ENCODE measurements at places on chromosomes 13 and 19.

- no peak for DNase-seq
Observed at GRCh38 chr13:30224732-30225131, 82.6 kb downstream of the KATNAL1 start.

GRCh38 chr13:98157609-98158008 is 14.7 kb downstream of the FARP1 start:
- no peak for DNase-seq

DNA sequence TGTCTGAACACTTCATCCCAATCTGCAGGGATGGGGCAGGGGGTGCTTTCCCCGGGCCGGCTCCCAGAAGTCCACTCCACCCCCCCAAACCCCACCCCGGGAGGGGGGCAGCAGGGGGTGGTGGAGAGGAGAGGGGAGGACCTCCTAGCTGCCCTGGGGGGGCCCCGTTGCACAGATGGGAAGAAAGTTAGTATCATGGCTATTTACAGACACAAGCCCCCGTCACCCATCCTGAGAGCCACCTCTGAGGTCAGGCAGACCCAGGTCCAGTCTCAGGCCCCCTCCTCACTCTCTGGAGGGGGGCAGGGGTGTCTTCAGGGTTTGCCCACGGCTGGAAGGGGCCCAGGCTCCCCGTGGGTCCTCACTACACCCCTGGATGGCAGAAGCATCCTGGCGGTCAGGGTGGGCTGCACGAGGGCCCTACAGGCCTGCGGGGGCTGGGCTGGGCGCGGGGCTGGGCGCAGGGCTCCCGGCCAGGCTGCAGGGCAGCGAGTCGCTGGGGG is 5.8 kb upstream of the REXO1 start:
- no peak for DNase-seq

DNA sequence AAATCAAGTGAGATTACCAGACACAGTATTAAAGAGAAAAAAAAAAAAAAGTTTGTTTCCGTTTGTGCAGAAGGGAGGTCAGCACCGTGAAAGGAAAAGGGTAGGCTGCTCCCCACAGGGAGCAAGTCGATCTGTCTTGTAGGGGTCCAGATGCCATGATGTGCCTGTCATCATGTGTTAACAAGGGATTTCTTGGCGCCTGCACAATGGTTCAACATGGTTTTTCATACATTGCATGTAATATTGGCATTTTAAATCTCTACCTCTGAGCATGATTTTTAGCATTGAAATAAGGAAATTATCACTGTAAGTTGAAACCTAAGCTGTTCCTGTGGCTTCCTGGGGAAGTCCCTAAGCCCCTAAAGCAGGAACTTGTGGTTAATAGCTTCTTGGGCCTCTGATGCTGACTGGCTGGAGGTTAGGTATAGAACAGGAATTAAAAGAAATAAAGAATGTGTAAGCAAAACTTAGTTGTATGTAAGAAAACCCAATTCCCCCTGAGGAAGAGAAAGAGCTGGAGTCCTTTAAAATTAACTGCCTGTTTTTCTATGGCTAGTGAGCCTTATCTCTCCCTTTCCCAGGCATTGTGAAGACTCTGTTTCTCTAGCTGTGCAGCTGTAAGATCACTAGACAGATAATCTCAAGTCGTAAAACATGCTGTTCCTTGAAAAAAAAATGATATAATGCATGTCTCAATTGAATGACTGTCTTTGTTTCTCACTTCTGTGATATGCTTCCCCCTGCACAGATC is 7.4 kb upstream of the FCGBP start:
- DNase-seq = no peak

DNA sequence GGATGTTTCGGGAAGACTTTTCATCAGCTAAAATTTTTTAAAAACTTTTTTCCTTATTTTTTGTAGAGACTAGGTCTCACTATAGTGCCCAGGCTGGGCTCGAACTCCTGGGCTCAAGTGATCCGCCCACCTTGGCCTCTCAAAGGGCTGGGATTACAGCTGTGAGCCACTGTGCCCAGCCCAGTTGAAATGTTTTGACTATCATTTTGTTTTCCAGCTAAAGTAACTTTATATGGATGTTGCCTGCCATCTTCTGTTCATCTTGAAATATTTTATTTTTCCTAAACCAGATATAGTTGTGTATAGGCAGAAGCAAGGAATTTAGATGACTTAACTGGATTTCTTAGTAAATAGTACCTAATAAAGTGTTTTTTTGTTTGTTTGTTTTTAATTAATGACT is 7.0 kb downstream of the CAB39L start:
- peak; percentile 62 for DNase-seq

- DNase-seq = no peak
Observed at GRCh38 chr19:682678-683320, 6.6 kb downstream of the FSTL3 start.

GRCh38 chr19:41123716-41124294 is 9.6 kb downstream of the CYP2F1 start:
- no peak for DNase-seq

DNA sequence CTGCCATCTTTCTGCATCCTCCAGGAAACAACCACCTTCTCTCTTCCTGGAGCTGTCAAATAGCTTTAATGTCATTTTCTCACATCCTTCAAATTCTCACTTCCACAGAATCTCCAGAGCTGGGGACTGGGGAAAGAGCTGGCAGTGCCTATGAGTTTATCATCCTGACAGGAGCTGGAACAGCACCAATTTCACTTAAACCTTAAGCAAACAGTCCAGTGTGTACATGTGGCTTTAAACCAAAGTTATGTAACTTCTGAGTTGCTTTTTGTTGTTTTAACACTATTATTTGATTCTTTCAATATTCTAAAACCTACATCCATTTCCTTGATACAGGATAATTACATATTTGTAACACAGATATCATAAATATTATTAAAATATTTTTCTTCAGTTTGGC is 331.5 kb upstream of the ARGLU1 start:
- no peak for DNase-seq

- DNase-seq = no peak
Observed at GRCh38 chr13:29423050-29423449, 172.4 kb downstream of the SLC7A1 start.

DNA sequence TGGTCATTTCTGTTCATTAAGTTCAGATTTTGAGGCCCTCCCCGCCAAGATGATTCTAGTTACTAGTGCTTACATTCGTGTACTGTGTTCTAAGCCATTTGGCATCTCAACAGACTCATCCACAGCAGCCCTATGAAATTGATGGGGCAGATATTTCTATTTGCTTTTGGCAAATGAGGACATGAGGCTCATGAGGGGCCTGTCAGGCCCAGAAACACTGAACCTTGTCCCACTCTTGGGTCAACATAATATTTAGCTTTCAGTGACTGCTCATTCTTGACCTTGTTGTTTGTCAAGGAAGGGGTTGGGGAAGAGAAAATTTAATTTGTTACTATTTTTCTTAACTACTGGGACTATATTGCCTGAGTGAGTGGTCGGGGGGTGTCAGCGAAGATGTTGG is 92.3 kb upstream of the RNF113B start:
- DNase-seq = no peak

- DNase-seq = peak; percentile 40
Observed at GRCh38 chr19:31054430-31054829, 294.8 kb downstream of the TSHZ3 start.

- no peak for DNase-seq
Observed at GRCh38 chr19:43618921-43619261, 538 bp downstream of the ZNF428 start.

DNA sequence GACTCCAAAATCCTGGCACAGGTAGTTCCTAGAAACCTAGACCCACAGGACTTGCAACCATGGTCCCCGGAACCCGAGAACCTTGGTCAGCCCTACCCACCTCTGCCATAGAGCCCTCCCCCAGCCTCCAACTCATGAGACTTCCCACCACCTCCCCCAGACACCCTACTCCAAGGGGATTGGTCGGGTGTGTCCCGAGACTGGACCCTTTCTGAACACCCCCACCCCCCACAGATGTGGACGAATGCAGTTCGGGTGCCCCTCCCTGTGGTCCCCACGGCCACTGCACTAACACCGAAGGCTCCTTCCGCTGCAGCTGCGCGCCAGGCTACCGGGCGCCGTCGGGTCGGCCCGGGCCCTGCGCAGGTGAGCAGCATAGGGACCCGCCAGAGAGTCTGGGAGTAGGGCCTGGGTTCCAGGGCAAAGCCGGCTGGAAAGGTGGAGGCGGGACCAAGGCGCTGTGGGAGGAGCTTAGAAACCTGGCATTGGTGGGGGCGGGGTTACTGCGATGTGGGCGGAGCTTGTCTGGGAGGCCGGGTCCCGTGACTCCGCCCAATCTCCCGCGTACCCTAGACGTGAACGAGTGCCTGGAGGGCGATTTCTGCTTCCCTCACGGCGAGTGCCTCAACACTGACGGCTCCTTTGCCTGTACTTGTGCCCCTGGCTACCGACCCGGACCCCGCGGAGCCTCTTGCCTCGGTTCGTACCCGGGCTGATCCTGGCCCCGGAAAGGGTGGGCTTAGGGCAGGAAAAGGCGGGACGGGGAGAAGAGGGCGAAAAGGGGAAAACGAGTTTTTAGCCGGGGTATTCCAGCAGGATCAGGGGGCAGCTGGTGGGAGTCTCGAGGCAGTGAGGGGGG is 11.9 kb downstream of the LTBP4 start:
- peak; percentile 76 for DNase-seq

DNA sequence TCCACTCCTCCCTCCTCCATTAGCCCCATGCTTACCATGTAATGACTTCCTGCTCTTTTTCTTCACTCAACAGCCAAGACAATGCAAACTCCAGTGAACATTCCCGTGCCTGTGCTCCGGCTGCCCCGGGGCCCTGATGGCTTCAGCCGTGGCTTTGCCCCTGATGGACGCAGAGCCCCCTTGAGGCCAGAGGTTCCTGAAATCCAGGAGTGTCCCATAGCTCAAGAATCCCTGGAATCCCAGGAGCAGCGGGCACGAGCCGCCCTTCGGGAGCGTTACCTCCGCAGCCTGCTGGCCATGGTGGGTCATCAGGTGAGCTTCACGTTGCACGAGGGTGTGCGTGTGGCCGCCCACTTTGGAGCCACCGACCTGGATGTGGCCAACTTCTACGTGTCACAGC is 2.9 kb upstream of the PPP1R37 start:
- DNase-seq = no peak

GRCh38 chr13:110492679-110493593 is 68.6 kb downstream of the RAB20 start:
- no peak for DNase-seq

GRCh38 chr13:109272595-109273325 is 513.6 kb downstream of the IRS2 start:
- DNase-seq = no peak

DNA sequence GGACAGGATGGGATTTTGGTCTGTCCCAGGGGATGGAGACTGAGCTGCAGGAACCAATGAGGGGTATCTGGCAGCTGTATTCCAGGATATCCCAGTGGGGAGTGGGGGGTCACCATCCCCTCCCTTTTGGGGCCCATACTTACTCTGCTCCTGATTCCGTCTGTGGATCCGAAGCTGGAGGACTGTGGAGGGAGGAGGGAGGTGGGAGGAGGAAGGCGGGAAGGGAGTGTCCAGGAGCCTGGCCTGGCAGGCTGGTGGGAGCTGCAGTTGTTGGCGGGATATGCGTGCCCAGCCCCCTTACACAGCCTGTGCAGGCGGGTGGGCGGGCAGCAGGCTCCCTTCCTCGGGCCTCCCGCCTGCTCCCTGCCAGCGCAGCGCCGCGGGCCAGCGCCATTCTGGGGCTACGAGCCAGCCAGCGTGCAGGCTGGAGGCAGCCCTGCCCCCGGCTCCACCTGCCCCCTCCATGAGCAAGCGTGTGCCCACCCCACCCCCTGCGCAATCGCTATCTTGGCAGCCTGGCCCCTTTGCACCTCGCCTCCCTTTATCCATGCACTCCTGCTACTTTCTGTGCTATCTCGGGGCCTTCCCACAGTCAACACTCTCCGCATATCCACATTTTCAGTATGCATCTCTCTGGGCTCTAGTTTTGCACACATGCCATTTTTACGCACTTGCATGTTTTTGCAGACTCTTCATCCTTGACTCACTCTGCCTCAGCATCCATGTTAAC is 2.8 kb downstream of the MAMSTR start:
- DNase-seq = peak; percentile 78

- DNase-seq = no peak
Observed at GRCh38 chr13:111572956-111573761, 252.7 kb downstream of the TEX29 start.

DNA sequence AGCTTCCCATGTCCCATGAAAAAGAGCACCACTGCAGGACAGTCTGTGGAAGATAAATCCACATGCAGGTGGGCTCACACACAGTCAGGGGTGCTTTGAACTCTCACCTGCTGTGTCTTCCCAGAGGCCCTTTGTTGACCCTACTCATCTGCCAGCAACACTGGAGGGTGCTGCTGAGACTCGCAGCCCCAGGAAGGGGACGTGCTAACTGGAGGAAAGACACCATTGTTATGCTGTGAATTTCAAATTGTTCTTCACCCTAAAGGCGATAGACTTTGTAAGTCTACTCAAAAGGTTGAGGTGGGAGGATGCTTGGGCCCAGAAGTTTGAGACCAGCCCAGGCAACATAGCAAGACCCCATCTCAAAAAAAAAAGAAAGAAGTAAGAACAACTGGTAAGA is 107.3 kb upstream of the SERP2 start:
- no peak for DNase-seq

- no peak for DNase-seq
Observed at GRCh38 chr13:87536499-87536898, 134.7 kb upstream of the SLITRK5 start.

DNA sequence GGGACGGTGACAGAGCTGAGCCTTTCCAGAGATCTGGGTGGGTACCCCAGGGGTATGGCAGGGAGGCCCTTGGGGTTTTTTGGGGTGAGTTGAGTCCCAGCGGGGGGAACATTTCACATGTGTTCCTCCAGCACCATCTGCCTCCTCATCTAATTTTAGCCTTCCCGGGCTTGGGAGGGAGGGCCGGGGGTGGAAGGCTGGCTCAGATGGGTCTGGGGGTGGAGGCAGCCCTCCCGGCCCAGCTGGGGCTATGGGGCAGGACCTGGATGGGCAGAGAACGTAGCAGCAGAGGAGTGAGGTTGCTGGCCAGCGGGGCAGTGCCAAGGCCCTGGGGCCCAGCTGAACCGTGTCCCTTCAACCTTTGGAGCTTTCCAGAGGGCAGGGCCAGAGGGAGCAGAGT is 23.5 kb downstream of the ADGRL1 start:
- DNase-seq = no peak

DNA sequence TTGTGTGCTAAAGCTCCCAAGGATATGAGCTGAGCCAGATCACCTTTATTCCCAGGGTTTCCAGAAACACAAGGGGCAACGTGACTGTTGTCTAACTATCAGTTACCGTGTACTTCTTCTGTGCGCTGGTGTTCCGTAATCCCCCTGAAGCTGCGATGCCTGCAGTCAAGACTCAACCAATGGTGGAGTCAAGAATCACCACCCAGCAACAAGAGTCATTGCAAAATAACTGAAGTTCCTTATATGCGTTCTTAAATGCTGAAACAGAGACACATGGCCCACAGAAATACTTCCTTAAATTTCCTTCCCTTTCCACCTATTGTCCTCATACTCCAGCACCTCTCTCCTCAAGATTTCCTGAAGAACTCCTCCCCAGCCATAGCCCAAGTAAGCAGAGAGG is 200.2 kb downstream of the KATNAL1 start:
- no peak for DNase-seq

- no peak for DNase-seq
Observed at GRCh38 chr13:39047560-39047959, 9.3 kb downstream of the NHLRC3 start.
